Fibroblast of skin of left biceps (primary cell): ENCODE measurements at places on chromosomes 2 and 18.

- DNase-seq, result no peak
Observed at GRCh38 chr2:176158855-176159662, 2.0 kb downstream of the HOXD3 start.

DNA sequence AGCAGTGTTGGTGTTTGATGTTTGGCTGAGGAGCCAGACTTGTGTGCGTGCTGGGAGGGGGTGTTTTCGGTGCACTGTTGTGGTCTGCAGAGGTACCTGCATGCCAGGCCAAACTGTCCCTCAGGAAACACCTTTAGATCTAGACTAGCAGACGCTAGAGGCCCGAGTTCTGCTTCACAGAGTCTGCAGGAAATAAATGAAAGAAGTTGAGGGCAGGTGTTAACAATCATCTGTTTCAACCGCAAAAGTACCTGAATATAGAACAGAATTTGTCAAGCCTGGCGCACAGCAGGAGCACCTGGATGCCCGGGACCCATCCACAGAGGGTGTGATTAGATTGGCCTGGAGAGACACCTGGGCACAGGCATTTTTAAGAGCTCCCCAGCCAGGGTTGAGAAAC is 40.5 kb upstream of the REL start:
- DNase-seq, result no peak

DNA sequence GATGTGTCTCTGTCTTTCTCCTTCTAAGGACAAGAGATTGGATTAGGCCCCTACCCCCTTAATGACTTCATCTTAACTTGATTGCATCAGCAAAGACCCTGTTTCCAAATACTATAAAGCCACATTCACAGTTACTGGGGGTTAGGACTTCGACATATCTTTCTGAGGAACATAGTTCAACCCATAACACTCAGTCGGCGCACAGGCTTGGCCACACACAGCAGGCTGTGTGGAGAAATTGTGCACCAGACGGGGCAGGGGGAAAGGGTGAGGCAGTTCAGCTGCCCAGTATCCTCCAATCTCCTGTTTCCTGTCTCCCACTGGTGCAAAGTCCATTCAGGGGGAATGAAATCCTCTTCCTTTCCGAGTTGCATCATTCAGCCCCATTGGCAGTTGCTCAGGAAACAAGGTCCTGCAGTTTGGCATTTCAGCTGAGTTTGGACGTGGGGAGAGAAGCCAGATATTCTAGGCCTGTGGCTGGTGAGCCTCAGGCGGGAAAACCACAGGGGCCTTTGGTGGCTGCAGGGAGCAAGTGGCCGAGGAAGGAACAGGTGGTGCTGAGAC is 9.4 kb upstream of the RAPGEF4 start:
- DNase-seq, result no peak

GRCh38 chr2:13143451-13143850 is 426.7 kb downstream of the TRIB2 start:
- DNase-seq, result no peak

GRCh38 chr2:217681791-217682190 is 321.0 kb downstream of the TNS1 start:
- no peak for DNase-seq

DNA sequence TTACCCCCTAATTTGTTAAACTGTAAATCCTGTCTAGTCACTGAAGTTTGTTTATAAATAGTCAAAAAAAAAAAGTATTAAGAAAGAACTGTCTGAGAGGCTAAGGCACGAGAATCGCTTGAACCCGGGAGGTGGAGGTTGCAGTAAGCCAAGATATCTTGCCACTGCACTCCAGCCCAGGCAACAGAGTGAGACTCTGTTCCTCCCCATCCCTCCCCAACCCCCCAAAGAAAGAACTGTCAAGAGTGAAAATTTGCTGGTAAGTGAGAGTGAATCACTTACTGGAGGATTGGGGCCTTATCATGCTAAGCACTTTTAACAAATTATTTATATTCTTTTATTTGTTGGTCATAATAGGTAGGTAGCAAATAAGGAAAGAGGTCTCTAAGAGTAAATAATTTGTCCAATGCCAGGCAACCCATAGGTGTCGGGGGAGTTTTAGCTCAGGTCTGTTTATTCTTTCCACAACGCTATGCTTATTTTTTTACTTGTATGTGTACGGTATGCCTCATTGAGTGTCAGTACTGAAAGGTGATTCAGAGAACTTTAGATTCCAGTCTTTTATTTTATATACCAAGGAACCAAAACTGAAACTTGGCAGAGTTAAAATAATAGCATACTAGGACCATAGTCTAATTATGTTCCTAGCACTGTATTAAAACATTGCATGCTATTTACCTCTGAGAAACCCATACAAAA is 2.5 kb downstream of the TAF4B start:
- DNase-seq, result no peak

DNA sequence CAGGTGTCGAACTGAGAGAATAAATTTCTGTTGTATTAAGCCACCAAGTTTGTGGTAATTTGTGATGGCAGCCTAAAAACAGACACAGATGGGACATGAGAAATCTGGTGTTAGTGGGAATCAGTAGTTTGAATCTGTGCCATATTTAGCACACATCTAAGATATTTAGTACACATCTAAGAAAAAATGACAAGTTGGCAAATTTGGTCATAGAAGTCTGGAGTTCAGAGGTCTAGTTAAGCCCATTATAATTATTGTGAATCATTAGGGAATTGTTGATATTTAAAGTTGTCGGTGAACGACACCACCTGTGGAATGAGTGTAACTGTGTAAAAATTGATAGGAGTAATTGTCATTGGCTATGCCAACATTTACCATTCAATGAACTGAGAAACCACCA is 1138.8 kb upstream of the TMEFF2 start:
- DNase-seq, result no peak

- DNase-seq, result peak; percentile 65
Observed at GRCh38 chr18:59180150-59180845, 39.7 kb upstream of the GRP start.

GRCh38 chr18:57435846-57436190 is 644 bp downstream of the ONECUT2 start:
- DNase-seq, result no peak

- DNase-seq, result no peak
Observed at GRCh38 chr2:819121-819520, 131.5 kb upstream of the SNTG2 start.

DNA sequence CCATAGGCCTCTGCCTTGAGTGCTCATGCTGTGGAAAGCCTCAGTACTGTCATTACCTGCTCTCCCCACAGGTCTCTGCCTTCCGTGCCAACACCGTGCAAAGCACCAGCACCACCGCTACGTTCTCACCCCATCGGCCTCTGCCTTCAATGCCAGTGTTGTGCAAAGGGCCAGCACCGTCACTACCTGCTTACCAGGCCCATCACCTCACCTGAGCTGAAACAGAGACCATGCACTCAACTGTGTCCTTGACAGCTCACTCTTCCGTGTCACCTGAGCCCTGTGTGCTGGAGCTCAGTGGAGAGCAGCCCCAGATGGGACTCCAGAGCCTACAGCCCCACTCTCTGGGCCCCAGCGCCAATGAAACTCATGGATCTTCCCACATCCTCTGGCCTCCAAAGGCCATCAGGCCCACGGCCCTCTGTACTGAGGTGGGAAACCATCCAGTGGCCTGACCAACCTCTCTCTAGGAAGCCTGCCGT is 62.7 kb downstream of the ZNF516 start:
- no peak for DNase-seq

GRCh38 chr18:46756559-46757201 is at the start of gene ST8SIA5:
ST8SIA5 (minus strand) TSS chr18:46757053; CDS start chr18:46756508, 545 bp downstream.
- DNase-seq, result no peak

GRCh38 chr18:79421275-79421857 is 25.6 kb downstream of the NFATC1 start:
- no peak for DNase-seq

DNA sequence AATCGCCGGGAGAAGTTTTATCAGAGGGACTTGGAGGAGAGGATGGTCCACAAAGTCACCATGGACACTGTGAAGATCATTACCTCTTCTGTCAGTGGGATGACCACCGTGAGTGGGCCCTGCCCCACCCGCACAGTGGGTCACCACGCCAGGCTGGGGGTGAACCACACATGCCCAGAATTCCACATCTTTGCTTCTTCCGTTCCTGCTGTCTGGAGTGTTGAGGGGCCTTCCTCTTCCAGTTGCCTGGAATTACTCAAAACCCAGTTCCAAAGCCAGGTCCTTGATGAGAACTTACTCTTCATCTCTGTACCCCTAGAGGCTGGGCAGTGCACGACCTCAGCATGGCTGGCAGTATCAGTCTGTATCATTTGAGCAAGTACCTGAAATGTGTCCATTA is 22.1 kb downstream of the MROH2A start:
- DNase-seq, result no peak

DNA sequence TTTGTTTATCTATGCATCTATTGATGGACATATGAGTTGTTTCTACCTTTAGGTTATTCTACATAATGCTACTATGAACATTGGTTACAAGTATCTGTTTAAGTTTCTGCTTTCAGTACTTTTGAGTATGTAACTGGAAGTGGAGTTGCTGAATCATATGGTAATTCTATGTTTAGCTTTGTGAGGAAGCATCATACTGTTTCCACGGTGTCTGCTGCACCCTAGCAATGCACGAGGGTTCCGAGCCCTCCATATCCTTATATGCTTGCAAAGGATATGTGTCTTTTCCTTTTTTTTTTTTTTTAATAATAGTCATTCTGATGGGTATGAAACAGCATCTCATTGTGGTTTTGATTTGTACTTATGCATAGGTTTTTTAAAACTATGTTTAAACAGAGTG is 83.7 kb downstream of the FMNL2 start:
- no peak for DNase-seq

DNA sequence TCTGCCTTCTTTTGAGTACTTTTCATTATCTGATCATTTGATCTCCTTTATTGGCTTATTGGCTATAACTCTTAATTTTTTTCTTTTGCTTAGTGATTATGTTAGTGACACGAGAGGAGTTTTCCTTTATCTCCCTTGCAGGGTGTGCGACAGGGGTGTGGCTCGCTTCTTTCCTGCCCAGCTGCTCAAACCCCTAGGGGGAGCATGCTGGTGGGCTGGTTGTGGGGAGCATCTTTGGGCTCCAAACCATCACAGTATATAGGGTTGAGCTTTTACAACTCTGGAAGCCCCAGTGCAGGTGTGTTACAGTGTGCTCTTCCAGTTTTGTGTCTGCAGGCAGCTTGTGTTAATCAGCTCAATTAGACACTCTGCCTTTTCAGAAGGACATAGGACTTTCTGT is 357.0 kb upstream of the TMEFF2 start:
- no peak for DNase-seq

- DNase-seq, result no peak
Observed at GRCh38 chr18:2201036-2201600, 370.2 kb downstream of the METTL4 start.

DNA sequence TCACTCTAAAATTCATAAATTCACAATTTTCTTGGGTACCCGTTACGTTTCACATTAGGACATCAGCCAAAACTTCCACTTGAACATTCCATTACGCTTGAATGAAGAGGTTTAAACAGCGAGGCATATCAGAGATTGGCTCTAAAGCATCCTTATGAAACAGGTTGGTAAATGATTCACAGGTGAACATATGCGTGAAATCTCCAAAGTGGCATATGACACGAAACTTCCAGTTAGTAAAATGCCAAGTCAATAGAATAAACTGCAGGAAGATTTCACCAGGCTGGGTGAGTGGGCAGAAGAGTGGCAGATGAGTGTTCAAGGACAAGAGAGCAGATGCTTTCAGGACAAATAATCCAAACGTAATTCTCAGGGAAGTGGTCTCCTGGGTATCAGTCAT is 33.9 kb upstream of the GLS start:
- no peak for DNase-seq

DNA sequence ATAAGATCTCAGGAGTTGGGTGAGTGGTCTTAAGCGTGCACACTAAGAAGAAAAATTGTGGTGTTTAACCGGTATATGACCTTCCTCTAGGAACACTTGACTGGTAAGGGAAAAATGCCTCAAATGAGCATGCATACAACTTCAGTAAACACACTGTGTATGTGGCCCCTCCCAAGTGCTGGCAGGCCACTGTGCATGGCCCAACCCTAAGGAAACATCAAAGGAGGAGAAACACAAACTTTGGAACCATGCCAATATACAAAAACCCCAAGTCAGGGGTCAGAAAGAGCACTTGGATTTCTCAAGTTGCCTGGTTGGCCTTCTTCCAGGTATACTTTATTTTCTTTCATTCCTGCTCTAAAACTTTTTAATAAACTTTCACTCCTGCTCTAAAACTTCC is 308.9 kb upstream of the LRRTM4 start:
- no peak for DNase-seq

GRCh38 chr2:79935771-79936657 is 368.5 kb downstream of the LRRTM1 start:
- peak; percentile 36 for DNase-seq

- DNase-seq, result no peak
Observed at GRCh38 chr18:50638016-50638883, 78.4 kb downstream of the MAPK4 start.

GRCh38 chr18:53864770-53865169 is 359.7 kb downstream of the MBD2 start:
- no peak for DNase-seq

- DNase-seq, result no peak
Observed at GRCh38 chr18:77321823-77322805, 72.5 kb downstream of the GALR1 start.

DNA sequence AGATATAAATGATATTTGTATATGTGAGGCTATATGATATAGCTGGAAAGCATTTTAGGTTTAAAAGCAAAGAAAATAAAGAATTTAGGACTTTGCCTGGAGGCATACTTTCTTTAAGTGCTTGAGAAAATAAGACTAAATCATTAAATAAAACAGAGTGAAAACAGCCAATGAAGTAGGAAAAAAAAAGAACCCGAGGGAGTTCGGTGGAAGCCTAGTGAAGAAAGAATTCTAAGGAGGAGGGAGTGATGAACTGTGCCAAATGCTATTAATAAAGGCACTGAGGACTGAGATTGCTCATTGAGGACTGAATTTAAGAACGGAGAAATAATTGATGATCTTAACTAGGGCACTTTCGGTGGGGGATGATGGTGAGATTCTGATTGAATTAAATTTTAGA is 573.5 kb downstream of the DSC3 start:
- DNase-seq, result no peak

GRCh38 chr18:79400091-79400590 is 4.4 kb downstream of the NFATC1 start:
- DNase-seq, result no peak

DNA sequence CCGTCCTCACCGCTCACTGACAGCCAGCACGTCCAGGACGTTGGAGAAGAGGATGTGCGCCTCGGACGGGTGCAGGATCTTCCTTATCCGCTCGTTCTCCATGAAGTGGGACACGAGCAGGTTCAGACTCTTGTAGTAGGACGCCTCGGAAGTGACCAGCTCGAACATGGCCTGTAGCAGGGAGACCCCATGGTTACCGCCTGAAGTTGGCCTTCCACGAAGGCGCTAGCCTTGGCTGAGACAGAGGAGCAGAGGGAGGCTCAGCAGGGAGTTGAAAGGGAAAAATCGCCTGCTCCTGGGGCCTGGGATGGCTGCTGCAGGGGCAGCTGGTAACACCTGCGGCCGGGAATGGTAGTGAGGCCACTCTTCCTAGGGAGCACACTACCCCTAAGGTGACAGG is 24.7 kb downstream of the SNORC start:
- DNase-seq, result no peak

DNA sequence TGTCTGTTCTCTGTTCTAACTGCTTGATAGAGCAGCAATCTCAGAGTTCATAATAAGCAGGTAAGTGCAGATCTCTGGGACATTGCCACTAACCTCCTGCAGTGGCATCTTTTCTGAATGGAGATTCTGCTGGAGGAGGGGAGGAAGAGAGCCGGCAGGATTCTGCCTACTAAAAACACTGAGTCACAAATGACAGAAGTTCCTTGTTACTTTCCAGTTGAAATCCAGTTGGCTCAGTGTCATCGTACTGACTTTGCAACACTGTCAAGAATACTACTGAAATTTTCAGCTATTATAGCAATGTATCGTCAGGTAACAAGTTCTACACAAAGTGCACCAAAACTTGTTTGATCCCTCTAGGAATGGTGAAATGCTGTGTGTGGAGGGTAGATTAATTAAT is 79.6 kb upstream of the ST6GAL2 start:
- no peak for DNase-seq
